ENCODE measurements at places on chromosomes 13 and 19. TPM values are rescaled to one million over a fixed set of nuclear protein-coding genes. Genes with fewer than 3 reads are reported as not detected.

GRCh38 chr13:71524245-71524612, 342.8 kb downstream of the DACH1 start:
- no peak for DNase-seq

GRCh38 chr13:67844574-67844973, 614.4 kb upstream of the PCDH9 start:
- DNase-seq: no peak

DNA sequence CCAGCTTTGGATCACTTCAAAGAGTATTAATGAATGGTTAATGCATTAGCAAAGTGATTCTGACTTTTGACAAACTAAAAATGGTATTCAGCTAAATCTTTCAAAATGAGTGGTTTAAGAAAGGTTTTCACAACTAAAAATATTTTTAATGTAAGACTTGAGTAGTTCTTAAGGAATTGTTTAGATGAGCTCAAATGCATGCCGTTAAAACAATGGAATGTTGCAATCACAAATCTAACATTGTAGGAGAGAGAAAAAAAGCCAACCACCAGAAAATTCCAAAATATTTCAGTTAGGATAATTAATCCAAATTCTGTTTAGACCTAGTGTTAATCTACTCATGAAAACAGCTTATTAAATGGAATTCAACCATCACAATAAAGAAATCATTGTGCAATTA, 1044.8 kb upstream of the SLC10A2 start:
- DNase-seq: no peak

DNA sequence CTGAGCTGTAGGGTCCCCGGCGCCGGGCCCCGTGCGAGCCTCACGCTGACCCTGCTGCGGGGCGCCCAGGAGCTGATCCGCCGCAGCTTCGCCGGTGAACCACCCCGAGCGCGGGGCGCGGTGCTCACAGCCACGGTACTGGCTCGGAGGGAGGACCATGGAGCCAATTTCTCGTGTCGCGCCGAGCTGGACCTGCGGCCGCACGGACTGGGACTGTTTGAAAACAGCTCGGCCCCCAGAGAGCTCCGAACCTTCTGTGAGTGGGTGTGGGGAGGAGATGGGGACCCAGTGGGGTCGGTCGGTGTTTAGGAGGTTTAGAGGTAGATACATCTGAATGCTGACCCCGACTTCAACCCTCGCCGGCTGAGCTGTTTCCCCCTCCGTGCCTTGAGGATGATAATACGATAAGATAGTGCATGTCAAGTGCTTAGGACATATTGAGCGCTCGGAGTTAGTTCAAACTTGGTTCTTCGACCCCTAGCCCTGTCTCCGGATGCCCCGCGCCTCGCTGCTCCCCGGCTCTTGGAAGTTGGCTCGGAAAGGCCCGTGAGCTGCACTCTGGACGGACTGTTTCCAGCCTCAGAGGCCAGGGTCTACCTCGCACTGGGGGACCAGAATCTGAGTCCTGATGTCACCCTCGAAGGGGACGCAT, 1.9 kb downstream of the ICAM5 start:
- no peak for DNase-seq

DNA sequence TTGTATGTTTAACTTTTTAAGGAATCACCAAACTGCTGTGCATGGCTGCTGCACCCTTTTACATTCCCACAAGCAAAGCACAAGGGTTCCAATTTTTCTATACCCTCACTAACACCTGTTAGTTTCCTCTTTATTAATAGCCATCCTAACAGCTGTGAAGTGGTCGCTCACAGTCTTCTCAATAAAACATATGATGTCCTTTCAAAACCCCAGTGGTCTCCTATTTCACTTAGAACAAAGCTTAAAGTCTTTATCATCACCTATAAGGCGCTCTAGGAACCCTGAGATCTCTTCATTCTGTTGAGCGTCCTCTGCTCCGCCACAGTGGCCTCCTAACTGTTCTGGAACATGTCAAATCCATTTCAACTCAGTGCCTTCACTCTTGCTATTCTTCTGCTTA, 400.5 kb downstream of the KLF12 start:
- no peak for DNase-seq

DNA sequence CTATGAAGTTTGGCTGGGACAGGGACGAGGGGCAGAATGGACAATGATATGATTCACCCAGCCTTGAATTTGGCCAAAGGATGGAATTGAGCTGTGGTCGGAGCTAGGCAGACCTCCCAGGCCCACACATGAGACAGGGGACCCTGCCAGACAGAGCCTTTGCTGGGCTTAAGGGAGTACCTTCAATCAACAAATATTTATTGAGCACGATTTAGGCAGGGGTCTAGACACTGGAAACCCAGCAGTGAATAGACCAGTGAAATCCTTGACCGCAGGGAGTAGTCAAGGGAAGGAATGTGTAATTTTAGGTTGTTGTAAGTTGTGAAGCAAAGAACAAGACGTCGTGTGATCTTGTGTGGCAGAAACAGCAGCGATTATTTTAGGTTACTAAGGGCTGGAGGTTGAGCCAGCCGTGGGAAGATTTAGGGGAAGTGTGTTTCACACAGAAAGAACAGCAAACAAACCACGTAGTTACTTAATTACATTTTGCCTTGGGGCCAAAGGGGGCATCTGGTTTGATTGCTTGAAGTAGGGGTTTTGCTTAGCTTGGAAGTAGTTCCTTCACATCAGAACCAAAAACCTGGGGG, 16.9 kb upstream of the AP1M2 start:
- no peak for DNase-seq

DNA sequence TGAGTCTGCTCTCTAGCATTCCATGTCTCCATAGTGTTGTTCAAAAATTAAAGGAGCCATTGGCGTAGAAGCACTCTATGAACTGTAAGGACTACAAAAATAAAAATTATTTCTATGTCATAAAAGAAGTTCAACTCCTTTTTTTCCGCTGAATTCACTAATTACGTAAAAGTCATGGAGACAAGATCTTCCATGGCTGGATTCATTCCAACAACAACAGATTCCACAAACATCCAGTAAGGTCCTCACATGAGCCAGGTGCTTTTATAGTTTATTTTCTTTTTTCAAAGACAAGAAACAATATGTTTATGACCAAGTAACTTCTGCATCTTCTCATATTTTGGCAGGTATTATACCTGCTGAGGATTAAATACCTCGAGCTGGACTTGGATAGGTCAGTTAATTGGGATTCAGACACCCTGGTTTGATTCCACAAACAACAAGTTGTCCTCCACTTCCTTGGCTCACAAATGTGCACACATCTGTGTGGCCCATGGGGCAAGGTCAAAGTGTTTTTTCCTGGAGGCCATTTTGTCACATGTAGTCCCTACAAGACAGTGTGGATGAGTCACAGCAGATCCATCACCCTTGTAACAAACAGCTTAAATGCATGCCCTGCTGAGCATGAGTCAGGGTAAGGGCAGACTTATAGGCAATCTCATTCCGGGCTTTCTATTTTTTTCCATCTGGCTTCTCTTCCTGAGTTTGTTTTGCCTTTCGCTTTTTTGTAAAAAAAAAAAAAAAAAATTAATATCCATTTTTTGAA, 475.6 kb downstream of the COG6 start:
- DNase-seq: no peak

DNA sequence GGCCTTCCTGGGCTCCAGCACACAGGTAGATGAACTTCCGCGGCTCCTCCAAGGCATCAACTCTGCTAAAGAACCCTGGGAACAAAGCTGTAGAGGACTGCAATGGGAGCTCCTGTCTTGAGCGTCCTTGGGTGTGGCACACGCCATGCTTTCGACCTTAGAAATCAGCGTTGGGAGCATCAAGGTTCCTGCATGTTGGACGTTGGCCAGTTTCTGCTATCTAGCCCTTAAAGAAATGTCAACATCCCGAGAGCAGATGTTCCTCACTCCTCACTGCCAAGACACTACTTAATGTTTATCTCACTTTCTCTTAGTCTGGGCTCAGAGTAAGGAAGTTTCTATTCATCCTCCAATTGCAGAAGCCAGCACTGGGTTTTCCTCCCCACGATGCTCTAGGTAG, 70.6 kb upstream of the MEDAG start:
- DNase-seq: no peak

- no peak for DNase-seq
These were observed 46.2 kb downstream of the CACNA1A start for GRCh38 chr19:13460045-13460444.

DNA sequence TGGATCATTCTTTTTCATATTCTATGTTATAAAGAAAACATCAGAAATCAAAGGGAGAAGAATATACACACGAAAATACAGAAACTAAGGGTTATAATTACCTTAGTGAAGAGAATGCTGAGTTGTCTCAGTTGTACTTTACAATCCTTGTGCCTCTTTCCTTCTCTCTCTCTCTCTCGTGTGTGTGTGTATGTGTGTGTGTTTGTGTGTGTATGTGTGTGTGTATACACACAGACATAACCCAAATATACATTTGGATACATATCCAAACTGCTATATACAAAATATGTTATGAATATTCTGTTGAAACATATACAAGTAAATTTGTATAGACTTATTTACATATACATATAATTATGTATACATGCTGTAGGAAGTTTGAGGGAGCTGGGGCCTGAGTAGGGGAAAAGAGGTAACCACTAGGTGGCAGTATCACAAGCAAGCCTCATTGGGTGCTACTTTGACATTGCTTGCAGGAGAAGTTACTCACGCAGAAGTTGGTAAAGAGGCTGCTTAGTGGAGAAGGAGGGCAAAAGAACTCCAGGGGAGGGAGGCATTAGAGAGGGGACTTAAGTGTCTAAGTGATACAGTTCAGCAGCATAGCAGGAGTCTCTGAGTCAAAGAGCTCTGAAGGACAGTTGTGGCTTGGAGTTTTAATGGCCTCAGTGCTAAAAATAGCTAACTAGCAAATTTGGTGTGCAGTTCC, 465.1 kb upstream of the PCDH20 start:
- DNase-seq: no peak

DNA sequence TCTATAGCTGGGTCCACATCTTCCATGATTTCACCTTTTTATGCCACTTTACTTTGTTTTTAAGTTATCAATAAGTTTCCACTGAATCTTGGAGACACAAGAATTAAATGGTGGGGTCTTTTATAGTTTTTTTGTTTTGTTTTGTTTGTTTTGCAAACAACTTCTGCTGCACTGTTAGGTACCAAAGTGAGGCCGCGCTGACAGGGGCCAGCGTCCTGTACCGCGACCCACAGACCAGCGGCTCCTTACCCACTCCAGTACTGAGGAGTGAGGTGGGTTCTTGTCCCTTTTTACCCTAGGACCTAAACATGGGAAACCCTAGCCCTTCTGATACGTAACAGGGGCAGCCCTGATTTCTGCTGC, 75.8 kb upstream of the MCF2L start:
- DNase-seq: no peak

GRCh38 chr19:7851623-7852500, 21.8 kb downstream of the EVI5L start:
- no peak for DNase-seq

GRCh38 chr13:67227131-67227983, 2.8 kb downstream of the PCDH9 start:
- no peak for DNase-seq

DNA sequence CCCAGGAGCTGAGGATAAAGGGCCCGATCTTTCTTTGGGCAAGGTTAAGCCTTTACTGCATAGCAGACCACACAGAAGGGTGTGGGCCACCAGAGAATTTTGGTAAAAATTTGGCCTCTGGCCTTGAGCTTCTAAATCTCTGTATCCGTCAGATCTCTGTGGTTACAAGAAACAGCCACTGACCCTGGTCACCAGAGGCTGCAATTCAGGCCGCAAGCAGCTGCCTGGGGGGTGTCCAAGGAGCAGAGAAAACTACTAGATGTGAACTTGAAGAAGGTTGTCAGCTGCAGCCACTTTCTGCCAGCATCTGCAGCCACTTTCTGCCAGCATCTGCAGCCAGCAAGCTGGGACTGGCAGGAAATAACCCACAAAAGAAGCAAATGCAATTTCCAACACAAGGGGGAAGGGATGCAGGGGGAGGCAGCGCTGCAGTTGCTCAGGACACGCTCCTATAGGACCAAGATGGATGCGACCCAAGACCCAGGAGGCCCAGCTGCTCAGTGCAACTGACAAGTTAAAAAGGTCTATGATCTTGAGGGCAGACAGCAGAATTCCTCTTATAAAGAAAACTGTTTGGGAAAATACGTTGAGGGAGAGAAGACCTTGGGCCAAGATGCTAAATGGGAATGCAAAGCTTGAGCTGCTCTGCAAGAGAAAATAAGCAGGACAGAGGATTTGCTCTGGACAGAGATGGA, 8.4 kb upstream of the CEACAM19 start:
- no peak for DNase-seq

DNA sequence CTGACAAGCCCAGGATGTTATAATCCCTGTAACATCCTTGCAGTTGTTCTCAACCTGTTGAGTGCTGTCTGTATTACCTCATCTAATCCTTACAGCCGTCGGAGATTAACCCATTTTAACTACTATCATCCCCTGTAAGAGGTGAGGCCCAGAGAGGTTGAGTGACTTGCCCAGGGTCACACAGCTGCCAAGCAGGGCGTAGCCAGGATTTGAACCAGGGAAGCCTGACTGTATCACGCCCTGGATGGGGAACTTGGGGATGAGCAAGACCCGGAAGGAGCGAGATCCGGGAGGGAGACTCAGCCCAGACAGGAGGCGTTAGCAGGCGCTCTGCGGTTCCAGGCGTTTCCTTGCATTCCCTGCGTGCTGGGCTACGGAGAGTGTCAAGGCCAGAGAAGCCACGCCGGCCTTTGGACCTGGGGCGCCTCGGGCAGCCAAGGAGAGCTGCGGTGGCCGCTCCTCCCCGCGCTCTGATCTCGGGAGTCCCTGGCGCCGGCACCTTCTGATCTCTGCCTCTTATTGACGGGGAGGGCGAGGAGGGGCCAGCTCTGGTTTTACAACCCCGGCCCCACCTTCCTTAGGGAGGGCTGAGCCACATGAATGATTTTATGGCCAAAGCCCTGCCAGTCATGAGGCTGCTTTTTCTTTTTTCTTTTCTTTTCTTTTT, 6.2 kb downstream of the SULT2B1 start:
- DNase-seq: no peak

- DNase-seq: no peak
These were observed 18.0 kb upstream of the CD22 start for GRCh38 chr19:35310811-35311465.

DNA sequence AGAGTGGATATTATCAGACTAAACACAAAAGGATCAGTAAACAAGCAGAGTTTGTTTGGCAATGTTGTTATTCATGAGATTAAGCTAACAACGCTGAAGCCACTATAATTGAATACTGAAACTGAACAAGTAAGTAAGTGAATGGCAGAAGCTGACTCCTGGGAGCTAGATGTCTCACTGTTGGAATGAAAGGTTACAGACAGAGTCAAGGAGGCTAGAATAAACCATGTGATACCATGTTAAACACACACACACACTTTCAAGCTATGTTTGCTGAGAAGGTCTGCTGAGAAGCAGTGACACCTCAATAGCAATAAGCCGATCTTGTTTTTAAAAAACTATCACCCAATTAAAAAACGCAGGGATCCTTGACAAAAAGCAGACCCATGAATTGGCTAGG, 1609.4 kb upstream of the MIR17HG start:
- no peak for DNase-seq

DNA sequence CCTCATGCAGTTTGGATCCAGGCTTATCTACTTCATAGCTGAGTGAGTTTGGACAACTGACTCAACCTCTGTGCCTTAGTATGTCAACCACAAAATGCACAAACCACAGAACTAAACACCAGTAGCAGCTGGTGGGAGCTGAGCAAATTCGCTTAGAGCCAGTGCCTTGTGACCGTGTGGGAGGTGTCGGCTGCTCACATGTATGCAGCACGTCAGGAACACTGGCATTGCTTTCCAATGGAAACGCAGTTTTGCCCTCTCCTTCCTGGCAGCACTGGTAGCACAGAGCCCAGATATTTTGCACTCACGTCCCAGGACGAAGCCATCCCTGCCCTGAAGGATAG, 8.3 kb upstream of the NTN5 start:
- DNase-seq: no peak

The SIGLEC9 gene
- 6.6 TPM for total RNA-seq

The CEACAM16 gene
- not detected for total RNA-seq

The KCNRG gene
- not detected for total RNA-seq

The ATP8B3 gene
- total RNA-seq: 0.52 TPM

The TMEM221 gene
- 0.18 TPM for total RNA-seq

The TNNI3 gene
- total RNA-seq: 1,897 TPM
